ENCODE measurements at places on chromosomes 13 and 19.

DNA sequence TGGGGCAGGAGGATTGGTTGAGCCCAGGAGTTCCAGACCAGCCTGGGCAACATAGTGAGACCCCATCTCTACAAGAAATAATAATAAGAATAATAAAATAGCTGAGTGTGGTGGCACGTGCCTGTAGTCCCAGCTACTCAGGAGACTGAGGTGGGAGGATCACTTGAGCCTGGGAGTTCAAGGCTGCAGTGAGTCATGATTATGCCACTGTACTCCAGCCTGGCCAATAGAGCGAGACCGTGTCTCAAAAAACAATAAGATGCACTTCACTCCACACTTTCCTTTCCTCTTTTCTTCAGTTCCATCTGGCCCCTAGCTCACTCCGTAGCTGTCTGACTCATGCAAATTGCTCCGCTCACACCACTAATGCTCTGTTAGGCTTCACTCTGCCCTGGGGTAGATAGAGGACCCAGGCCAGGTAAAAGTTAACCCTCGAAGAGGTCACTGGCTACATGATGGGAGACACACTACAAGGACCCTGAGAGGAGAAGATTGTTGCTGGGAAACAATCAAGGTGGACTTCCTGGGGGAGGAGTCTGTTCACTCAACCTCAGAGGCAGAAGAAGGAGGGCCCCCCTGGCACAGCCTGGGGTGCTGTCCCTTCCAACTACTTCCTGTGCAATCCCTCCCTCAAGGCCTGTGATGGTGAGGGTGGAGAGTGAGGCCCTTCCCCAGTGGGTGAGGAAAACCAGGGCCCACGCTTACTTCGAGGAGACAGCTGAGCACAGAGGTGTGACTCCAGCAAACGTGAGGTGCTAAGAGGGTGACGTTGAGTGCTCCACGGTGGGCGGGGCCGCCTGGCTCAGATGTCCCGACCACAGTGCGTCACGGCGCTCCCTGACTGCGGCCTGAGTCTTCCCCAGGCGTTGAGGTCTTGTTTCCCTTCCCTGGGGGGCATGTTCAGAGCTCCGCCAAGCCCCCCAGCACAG, 8.8 kb upstream of the TNFSF9 start:
- DNase-seq = no peak

DNA sequence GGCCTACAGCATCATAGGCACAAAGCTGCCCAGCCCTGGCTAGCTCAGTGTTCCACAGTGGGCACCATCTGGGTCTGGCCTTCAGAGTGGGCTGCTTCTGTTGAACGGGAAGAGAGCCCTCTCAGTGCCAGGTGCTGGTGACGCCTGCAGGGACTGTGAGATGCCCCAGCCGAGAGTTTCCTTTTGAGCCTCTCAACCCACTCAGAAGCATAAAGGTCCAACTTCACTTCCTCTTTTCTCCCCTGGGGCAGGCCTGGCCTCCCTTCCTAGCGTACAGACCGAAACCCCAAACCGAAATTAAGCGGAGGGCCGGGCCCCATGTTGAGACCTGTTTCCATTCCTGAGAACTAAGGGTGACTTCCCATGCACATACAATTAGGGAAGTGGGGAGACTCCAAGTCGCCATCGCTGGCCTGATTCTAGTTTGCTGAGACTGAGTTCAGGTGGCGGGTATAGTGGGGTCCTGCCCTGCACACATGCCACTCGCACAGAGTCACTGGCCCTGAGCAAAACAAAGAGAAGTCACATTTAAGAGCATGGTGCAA, 6.9 kb downstream of the RAB8A start:
- DNase-seq = no peak

DNA sequence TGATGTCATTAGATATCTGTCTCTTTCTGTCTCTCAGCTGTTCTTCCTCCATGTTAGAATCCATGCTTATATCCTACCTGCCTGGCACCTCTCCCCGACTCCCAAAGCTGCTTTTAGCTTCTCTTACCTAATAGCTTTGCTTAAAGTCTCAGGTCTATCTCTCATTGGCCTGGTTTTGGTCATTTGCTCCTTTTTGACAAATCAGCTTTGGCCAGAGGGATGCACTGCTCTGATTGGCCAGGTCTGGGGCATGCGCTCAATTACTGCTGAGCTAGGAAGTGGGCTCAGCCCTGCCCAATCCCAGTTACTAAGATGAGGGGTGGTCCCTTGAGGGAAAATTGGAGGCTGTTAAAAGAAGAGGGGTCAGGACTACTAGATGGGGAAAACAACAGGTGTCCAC, 11.5 kb upstream of the CLASRP start:
- no peak for DNase-seq

DNA sequence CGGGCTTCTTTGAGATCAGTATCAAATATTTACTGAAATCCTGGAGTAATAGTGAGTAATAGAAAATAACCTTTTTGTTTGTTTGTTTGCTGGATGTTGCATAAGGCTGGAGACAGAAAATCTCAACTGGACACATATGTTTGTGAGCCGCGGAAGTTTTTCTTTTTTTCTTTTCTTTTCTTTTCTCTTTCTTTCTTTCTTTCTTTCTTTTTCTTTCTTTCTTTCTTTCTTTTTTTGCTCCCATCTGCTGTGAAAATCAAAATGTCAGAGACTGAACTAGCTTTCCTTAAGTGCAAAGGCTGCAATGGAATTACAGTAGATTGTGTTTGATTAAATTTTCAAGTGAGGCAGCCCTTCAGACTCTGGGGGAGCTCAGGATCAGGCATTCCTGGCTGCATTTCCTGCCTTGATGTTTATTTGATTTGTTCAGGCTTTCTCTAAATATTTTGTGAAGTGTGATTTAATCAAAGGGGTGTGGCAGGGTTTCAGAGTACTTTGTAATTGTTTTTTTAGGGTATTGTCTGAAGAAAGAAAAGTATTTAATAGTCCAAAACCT, 319 bp downstream of the FRY start:
- DNase-seq = no peak

GRCh38 chr13:110012102-110012739, 225.8 kb upstream of the IRS2 start:
- DNase-seq = no peak

GRCh38 chr13:38514575-38514974, 164.9 kb downstream of the UFM1 start:
- no peak for DNase-seq

DNA sequence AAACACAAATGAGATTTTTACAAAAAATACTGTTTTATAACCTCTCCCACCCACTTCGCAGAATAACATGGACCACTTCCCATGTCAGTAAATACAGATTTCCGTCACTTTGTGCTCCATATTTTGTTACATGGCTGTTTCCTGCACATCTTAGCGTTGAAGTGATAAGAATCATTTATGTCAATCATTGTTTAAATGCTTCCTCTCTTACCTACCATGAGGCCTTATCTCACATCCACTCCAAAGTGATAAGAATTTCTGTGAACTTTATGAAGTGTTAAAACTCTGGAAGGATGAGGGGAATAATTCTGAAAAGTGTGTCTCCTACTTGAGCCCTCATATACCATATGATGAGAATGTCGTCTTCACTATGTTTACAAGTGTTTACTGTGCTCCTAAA, 36.6 kb upstream of the IL17D start:
- no peak for DNase-seq

DNA sequence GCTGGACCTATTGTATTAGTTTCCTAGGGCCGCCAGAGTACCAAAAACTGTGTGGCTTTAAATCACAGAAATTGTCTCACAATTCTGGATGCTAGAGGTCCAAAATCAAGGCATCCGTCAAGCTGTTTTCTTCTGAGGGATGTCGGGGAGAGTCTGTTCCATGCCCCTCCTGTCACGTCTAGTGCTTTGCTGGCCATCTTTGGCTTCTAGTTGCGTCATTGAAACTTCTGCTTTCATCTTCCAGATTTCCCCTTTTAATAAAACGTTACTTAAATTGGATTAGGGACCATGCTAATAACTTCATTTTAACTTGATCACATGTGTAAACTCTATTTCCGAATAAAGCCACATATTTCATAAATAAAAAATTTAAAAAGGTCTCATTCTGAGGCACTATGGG, 47.5 kb downstream of the TRPM4 start:
- no peak for DNase-seq

DNA sequence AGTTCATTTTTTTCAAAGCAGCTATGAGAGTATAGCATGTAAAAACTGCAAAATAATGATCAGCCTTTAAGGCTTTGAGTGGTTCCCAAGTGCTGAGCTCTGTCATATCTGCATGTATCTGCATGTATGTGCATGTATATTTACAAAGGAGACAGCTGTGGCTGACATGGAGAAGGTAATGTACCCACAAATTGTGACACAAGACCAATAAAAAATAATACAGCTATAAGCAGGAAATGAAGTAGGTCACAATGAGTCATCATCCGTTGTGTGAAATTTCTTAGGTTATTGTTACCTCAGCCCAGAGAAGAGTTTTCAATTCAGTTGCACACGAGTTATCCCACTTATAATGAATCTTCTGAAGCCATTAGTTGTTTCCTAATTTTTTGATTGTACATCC, 60.9 kb upstream of the MED4 start:
- no peak for DNase-seq

- no peak for DNase-seq
Measured at GRCh38 chr13:23690668-23691067, 120.5 kb downstream of the TNFRSF19 start.

DNA sequence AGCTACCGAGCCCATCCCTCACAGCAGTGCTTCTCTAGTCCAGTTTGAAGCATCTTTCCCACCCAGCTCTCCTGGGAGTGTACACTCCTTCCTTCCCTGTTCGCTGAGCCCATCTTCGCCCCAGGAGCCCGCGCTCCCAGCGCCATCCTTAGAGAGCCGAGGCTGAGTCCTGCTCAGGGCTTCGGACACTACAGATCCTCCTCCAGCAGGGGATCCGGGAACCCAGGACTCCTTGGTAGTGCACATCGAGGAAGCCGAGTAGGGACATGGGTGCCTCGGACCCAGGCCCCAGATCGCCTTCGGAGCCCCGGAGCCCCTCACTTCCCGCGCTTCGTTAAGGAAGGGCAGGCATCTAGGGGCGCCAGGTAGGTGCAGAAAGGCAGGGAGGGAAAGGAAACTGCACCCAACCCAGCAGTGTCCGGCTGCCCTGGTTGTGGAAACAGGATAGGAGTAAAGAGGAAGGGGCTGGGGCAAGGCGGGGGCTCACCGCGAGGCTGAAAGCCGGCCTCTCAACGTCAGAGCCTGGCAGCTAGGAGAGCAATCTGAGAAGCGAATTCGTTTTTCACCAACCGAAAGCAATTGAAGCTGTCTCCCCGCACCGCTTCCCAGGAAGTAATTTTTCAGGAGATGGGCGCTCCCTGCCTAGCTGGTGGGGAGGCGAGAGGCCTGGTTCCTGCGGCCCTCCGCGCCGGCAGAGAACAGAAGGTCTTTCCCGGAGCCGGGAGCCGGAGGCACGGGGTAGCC, 1.0 kb downstream of the PDX1 start:
- DNase-seq = no peak

DNA sequence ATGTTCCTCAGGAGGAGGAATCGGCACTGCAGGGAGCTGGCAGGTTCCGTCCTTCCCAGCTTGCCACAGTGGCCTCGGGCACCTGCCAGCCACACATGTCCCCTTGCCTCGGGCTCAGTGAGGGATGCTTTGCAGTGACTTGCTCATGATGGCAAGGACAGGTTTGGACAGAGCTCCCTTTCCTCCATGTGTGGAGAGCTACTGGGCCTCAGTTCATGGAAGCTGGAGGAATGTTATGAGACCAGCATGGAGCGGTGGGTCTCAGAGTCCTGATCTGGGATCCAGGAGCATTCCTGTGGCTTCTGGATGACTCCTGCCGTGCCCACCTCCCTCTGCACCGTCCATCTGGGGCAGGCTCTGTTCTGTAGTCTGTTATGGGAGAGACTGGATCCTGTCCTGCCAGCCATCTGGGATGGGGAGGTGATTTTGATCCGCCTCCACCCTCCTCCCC, 59.2 kb downstream of the SIPA1L3 start:
- no peak for DNase-seq

DNA sequence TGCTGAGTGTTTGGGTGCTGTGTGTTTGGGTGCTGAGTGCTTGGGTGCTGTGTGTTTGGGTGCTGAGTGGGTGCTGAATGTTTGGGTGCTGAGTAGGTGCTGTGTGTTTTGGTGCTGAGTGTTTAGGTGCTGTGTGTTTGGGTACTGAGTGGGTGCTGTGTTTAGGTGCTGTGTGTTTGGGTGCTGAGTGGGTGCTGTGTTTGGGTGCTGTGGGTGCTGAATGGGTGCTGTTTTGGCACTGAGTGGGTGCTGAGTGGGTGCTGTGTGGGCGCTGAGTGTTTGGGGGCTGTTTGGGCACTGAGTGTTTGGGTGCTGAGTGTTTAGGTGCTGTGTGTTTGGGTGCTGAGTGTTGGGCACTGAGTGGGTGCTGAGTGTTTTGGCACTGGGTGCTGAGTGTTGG, 48.5 kb upstream of the F7 start:
- no peak for DNase-seq

DNA sequence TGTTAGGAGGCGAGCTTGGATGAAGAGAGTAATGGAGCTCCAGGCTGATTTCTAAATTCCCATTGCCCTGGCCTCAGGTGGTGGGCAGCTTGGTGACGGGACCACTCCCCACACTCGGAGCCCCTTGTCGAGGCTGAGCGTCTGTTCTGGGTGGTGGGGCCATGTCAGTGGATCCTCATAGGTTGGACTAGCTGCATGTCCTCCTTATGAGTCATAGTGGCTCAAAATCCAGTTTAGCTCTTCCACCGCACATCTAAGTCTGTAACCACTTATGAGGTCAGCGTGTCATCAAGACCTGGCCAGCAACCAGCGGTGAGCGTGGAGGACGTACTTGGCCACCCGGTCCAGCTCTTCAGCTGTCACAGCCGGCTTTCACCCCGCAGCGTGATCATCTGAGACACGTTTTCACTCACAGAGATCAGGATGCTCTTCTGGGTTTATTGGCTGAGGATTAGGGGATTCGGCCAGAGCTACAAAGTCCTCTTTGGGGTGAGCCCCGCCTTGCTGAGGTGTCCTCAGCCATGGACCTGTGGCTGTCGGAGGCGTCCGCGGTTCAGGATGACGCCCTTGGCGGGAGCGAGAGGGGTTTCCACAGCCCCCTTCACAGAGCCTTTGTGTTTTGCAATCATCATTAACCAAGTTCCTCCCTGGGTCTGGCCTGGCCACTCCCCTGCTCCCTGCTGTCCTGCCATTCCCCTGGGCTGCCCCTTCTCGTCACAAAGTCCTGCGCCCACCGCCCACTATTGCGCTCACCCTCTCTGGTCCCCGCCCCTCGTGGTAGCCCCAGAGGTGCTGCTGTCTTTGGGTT, 41.9 kb downstream of the ADPRHL1 start:
- DNase-seq = no peak

GRCh38 chr13:48647625-48648024, 6.1 kb upstream of the CYSLTR2 start:
- DNase-seq = no peak

- no peak for DNase-seq
Measured at GRCh38 chr19:2944403-2944774, 382 bp downstream of the ZNF77 start.

DNA sequence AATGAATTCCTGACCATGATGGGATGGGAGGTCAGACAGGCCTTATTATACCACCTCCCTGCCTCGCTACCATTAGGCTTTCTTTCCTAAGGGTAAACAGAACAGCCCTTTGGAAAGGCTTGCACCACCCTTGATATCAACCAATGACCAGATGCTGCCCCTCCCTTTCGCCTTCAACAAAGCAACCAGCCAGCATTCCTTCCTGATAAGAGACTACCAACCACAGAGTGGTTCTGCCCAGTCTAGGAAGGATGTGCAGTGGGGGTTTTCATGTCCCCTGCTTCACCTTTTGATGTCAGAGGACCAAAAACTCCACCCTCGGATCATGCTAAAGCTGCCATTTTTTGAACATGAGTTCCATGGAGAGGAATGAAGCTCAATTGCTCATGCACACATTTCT, 21.7 kb downstream of the TEX30 start:
- no peak for DNase-seq

- DNase-seq = no peak
Measured at GRCh38 chr19:5952193-5953029, 25.5 kb downstream of the RANBP3 start.

- no peak for DNase-seq
Measured at GRCh38 chr13:44165221-44165888, 208.3 kb upstream of the SERP2 start.
